ENCODE measurements at places on chromosomes 11 and 22.

DNA sequence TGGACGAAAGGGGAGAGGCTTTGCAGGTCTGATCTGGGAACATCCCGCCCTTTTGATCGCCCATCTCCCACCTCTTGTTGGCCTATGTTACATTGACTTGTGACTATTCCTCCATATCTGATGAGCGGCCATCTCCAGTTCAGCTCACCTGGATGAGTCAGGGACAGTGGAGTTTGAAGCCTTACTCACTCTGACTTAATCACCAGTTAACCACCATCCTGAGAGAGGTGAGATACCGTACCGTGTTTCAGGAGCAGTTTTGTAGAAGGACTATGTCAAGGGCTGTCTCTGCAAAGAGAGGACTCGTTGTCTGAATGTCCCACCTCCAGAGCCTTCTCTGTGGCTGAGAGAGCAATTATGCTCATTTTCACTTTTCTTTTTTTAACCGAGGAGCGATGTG is 771.7 kb downstream of the NTM start:
- no peak for ATAC-seq

DNA sequence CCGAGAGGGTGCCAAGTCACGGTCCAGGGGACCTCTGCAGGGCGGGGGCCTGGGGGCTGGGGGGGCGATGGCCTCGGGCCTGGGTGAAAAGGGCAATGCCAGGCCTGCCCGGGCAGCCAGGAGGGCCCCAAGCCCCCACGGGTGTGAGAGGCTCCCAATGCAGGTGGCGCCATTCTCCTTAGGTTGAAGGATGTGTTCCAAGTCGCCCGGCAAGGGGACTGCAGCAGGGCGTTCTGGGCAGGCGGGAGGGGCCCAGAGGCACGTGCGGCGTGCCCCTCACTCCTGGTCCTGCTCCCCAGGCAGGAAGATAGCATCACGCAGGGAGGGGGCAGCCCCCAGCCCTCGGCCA is 730 bp upstream of the TNNI2 start:
- ATAC-seq = no peak

DNA sequence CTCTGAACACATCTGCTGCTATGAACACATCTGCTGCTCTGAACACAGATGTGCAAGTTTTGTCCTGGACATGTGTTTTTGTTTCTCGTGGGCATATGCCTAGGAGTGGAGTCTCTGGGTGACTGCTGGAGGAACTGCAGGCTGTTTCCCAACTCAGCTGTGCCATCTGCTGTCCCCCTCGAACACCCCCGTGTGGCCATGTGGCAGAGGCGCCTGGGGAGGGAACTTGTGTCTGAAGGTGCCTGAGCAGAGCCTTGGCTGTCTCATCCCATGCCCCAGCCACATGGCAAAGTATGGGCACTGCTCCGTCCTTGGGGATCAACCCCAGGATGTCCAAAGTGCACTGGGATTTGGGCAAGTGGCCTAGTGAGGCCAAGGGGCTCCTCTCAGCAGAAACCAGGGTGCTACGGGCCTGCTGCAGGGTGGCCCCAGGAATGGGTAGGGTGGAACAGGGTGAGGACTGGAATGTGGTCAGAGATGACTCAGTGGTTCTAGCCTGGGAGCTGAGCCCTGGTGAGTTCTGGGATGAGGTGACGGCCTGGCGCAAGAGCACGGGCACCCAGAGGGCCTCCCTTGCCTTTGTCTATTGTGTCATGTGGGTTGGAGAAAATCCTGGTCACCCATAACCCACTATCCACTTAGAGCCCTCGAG is 14.7 kb downstream of the GATD1 start:
- ATAC-seq = no peak

DNA sequence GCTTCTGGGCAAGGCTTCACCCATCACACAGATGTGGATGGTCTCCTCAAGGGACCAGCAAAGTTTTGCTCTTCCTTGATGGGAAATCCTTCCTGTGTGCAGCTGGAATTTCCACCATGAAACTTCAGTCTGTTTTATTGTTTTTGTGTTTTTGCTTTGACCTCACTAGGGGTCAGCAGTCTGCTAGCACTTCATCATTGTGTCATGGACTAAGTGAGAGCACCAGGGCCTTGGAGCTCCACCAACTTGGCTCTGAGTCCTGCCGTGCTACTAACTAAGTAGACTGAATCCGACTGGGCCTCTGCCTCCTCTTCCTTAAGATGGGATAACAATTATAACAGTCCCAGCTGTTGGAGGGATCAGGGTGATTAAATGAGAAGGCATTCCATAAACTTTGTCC is 305.8 kb upstream of the NCAM1 start:
- ATAC-seq = no peak

GRCh38 chr11:66386171-66387069 is 14.9 kb upstream of the SLC29A2 start:
- ATAC-seq = peak; percentile 56

- no peak for ATAC-seq
Observed at GRCh38 chr11:78270971-78271370, 82.3 kb downstream of the USP35 start.

- no peak for ATAC-seq
Observed at GRCh38 chr11:68741463-68741862, 9.9 kb downstream of the TESMIN start.

DNA sequence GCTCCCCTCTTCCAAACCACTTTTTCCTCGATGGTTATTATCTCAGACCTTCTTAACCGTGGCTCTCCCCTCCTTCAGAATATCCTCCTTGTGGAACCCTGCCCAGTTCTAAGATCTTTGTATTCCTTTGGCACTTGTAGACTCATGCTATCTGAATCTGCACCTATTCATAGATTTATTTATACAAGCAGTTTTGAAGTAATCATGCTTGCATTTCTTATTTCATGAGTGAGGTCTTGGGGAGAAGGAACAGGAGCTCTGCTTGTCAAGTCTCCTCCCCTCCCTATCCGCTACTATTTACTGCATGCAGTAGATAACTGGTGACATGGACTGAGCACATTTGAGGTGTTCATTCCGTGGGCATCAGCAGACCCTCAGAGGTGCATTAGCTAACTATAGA is 5.4 kb upstream of the MADD start:
- no peak for ATAC-seq

GRCh38 chr11:69166218-69167115 is 10.7 kb downstream of the SMIM38 start:
- ATAC-seq = peak; percentile 98

DNA sequence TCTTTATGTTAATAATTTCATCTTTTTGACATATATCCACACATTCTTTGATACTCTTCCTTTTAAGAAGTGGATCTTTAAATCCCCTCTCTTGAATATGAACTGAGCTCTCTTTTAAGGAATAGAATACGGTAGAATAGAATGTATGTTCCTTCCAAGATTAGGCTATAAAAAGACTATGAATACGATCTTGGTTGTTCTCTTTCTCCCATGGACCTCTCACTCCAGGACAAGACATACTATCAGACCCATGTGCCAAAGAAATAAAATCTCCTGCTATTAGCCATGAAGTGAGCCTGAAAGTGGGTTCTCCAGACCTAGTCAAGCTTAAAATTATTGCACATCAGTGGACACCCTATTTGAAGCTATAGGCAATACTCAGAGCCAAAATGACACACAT is 392.2 kb upstream of the ANO3 start:
- ATAC-seq = no peak

GRCh38 chr22:49739138-49739537 is 88.5 kb downstream of the BRD1 start:
- ATAC-seq = no peak

- ATAC-seq = no peak
Observed at GRCh38 chr22:36907253-36908195, 5.9 kb upstream of the CSF2RB start.

- no peak for ATAC-seq
Observed at GRCh38 chr22:39091126-39092081, 5.6 kb upstream of the APOBEC3H start.

GRCh38 chr11:92453055-92453454 is 228.4 kb downstream of the FAT3 start:
- no peak for ATAC-seq

- ATAC-seq = no peak
Observed at GRCh38 chr22:30187529-30188407, 58.8 kb downstream of the LIF start.

- no peak for ATAC-seq
Observed at GRCh38 chr11:12472401-12473005, 95.1 kb downstream of the PARVA start.

DNA sequence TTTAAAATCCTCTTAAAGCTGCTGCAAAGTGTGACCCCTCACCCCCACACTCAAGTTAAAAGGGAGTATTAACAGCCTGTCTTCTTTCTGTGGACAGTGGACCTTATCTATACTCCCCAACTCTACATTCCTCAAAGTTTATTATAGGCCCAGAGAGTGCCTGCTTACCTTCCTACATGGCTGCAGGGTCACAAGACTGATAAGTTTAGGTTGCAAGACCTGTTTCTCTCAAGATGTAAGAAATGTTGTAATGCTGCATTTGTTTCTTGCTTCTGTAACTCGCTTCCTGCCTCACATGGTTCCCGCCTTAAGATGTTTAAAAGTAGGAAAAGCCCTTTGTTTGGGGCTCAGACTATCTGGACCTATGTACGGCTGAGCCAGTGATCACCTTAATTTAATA is 10.1 kb upstream of the NXPE1 start:
- ATAC-seq = no peak

DNA sequence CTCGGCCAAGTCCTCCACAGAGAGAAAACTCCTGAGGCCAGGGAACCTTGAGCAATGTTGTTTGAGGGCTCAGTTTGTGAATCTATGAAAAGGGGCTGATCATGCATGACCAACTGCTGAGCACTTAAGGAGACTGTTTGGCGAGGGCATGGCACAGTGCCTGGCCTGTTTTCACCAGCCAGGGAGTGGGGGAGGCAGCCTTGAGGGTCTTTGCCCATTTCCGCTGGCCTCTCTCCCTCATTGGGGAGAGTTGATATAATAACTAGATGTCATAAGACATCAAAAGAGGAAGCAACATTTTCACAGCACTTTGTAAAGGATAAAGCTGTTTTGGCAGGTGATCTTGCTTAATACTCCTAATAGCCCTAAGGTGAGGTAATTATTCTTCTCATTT is 110.6 kb downstream of the TP53I11 start:
- no peak for ATAC-seq

- no peak for ATAC-seq
Observed at GRCh38 chr11:117723277-117724024, 73.6 kb downstream of the DSCAML1 start.

GRCh38 chr22:27791859-27792241 is 9.7 kb downstream of the MN1 start:
- ATAC-seq = no peak

DNA sequence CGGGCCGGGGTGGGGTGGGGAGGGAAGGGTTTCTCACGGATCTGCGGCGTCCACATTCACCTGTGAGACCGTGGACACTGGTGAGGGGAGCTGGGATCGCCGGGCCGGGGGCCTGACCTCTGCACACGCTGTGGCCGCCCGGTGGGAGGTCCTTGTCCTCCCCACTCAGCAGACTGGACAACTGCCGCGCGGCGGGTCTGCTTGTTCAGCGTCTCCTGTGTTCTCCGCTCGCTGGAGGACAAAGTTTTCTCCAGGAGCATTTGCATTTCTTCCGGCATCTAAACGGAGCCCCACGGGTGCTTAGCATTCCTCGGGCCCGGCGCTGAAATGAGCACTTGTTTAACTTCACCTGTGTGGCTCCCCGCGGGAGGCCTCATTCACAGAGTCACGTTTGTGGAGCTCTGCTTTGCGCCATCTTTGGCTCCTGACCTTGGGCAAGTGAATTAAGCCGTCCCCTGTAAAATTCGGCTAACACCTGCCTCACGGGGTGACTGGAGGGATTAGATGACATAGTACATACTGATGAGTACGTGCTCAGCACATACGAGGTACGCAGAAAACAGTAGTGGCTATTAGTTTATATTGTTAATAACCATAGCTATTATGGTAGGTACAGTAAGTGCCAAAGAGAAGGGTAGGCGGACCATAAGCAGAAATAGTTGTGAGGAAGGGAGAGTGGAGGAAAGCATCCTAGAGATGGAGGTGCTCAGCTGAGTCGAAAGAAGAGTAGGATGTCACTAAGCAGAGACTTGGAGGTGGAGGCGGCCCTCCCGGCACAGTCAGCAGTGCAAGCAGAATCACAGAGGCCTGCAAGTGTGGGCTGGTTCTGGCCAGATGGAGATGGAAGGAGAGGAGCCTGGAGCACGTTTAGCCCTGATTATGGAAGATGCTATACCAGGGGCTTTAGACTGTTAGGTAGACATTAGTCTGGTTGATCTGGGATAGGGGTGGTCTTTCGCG is 885 bp downstream of the TRMU start:
- ATAC-seq = peak; percentile 4

DNA sequence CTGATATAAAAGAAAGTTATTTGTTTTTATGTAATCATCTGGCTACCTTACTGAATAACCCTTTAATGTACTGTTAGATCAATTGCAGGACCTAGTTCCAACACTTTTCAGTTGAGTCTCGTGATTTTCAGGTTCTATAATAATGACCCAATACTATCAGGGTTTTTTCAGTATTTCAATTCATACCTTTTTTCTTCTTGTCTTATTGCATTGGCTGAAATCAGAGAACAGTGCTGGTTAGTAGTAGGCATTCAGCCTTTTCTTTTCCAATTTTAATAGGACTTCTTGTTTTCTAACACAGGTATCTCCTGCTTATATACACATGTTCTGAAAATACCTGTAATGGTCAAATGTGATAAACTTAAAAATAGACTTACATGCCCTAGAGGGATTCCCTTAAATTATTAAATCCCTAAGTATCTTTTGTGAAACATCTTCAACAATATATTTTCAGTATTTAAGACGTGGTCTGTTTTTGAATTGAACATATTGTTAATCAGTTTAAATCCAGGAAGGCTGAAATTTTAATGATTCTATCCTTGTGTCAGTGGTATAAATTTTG is 13.6 kb downstream of the ZC3H12C start:
- no peak for ATAC-seq

GRCh38 chr11:27837895-27838563 is 137.8 kb upstream of the BDNF start:
- no peak for ATAC-seq

- no peak for ATAC-seq
Observed at GRCh38 chr11:35585416-35585815, 32.8 kb upstream of the FJX1 start.

- ATAC-seq = no peak
Observed at GRCh38 chr11:58813693-58814092, 30.8 kb downstream of the GLYATL2 start.

DNA sequence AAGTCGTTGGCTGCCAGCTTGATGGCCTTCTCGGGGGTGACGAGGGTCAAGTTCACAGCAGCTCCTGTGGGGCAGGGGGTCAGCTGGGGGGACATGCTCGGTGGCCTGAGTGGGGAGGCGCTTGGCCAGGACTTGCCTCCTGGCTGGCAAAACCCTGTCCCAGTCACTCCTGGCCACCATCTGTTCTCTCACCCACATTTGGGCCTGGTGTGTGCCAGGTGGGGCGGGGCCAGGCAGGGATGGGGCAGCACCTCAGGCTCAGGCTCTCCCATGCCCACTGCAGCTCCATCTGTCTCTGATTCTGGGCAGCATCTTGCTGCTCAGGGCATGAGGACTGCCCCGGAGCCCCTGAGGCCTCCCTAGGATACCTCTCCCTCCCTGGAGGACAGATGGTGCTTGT is 3.7 kb upstream of the CEND1 start:
- no peak for ATAC-seq

Data from activated CD4-positive, CD25-positive, alpha-beta regulatory T cell treated with anti-CD3 and anti-CD28 coated beads, Interleukin-2, amount 50 U/mL, for 24 hours (primary cell).